ENCODE measurements at places on chromosomes 2 and 18. TPM values are rescaled to one million over a fixed set of nuclear protein-coding genes. Genes with fewer than 3 reads are reported as not detected.

- H3K27me3 ChIP-seq = no peaks in the 10 kb centered on the region
- DNase-seq = no peak
- H3K4me3 ChIP-seq = no peak overlapping the region
- H3K27ac ChIP-seq = no peak overlapping the region
These were observed 3.5 kb downstream of the ACSL3 start for GRCh38 chr2:222864296-222864695.

GRCh38 chr18:32349728-32350395 is 120.8 kb downstream of the GAREM1 start:
- DNase-seq = peak; percentile 91
- H3K27ac ChIP-seq = peak overlapping the region; percentile 88
- H3K36me3 ChIP-seq = no peaks in the 10 kb centered on the region
- no peak overlapping the region for H3K4me3 ChIP-seq
- H3K27me3 ChIP-seq = no peaks in the 10 kb centered on the region

DNA sequence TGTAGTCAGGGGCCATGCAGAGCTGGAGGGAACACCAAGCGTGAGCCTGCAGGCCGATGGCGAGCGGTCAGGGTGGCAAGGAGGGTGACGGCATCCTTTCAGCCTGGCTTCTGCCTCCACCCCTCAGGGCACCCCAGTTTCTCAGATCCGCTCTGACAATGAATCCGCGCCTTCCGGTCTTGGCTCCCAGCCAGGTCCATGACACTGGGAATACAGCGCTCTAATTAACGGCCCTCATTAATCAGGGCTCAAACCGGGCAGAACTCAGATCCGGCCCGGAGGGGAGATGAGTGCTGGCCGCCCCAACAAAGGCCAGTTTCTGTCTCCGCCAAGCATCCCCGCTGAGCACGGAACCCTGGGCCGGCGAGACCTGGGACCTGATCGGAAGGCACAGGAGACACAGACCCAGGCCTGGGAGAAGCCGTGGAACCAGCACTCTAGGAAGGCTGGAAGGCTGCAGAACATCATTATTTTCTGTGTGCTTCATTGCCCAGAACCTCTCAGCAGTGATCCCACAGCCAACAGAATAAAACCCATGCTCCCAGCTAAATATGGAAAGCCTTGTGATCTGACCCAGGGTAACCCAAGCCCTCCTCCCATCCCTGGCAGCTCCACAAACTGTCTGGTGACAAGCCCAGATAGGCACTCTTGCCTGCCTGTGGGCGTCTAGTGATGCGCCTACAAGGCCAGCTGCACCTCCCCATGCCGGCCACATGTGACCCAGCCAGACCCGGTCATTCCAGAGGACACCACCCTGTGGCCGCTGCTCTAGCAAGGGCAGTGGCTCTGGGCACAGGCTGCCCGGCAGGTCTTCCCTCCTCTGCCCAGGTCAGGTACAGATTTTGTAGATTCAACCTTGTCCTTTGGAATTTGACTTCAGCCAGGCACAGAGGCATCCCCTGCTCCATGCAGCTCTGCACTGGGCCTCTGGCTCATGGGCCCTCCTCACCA is 438.7 kb upstream of the MYT1L start:
- no peak overlapping the region for H3K4me3 ChIP-seq
- H3K27me3 ChIP-seq = no peaks in the 10 kb centered on the region
- no peaks in the 10 kb centered on the region for H3K36me3 ChIP-seq
- DNase-seq = peak; percentile 20
- H3K27ac ChIP-seq = no peak overlapping the region
- H3K4me1 ChIP-seq = no peaks in the 10 kb centered on the region

DNA sequence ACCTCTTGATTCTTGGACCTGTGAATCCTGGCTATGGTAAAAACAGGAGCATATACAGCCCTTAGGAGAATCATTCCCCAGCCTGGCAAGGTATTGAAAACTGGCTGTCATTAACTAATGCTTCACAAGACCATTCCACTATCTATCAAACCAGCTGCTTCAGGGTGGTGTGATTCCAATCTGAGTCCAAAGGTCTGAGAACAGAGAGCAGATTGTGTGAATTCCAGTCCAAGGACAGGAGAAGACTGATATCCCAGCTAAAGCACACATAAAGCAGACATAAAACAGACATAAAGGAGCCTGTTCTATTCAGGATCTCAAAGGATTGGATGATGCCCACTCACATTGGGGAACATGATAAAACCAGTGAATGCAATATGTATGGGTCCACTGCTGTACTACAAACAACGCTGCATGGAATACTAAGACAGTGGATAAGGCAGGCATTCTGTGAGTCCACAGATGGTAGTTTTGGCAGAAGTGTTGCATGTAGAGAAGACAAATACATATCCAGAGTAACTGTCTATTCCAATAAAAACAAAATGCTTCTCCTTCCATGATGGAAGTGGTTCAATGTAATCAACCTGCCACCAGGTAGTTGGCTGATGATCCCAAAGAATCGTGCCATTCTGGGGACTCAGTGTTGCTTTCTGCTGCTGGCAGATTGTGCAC is 363.9 kb downstream of the KCNJ3 start:
- no peak for DNase-seq
- no peaks in the 10 kb centered on the region for H3K36me3 ChIP-seq
- H3K27ac ChIP-seq = no peak overlapping the region
- no peaks in the 10 kb centered on the region for H3K27me3 ChIP-seq

- no peaks in the 10 kb centered on the region for H3K36me3 ChIP-seq
- H3K4me1 ChIP-seq = peaks cover 14% of the 10 kb centered on the region
- no peak overlapping the region for H3K27ac ChIP-seq
- DNase-seq = no peak
These were observed 145.7 kb upstream of the GLI2 start for GRCh38 chr2:120589771-120590608.

The ACMSD gene
- total RNA-seq = 1.4 TPM

The PXDN gene
- 17.0 TPM for total RNA-seq

- no peak overlapping the region for H3K27ac ChIP-seq
- H3K27me3 ChIP-seq = no peaks in the 10 kb centered on the region
- no peaks in the 10 kb centered on the region for H3K4me1 ChIP-seq
These were observed 77.1 kb downstream of the ADAM23 start for GRCh38 chr2:206520450-206520849.

DNA sequence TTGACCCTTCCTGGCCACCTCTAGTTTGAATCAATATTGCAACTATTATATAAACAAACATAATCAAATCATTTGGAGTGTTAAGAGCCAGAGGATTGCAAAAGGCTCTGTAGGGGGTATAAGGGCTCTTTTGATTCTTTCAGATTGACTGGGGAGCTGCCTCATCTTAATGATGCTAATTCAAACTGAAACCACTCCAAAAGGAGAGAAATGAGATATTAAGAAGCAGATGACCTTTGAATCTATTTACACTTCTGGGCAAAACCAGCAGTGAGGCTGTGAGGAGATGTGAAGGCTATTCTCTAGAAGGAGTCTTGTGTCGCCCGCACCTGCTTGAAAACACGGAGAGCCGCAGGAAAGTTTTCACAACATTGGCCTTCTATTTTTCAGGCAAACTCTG is 311.2 kb upstream of the CRIM1 start:
- H3K27me3 ChIP-seq = no peaks in the 10 kb centered on the region
- no peak for DNase-seq
- no peak overlapping the region for H3K27ac ChIP-seq
- H3K4me3 ChIP-seq = no peak overlapping the region

The ALLC gene
- total RNA-seq = not detected

The DNAJC5G gene
- not detected for total RNA-seq

The BCL11A gene
- 9.8 TPM for total RNA-seq

The MROH2A gene
- 1.3 TPM for total RNA-seq

DNA sequence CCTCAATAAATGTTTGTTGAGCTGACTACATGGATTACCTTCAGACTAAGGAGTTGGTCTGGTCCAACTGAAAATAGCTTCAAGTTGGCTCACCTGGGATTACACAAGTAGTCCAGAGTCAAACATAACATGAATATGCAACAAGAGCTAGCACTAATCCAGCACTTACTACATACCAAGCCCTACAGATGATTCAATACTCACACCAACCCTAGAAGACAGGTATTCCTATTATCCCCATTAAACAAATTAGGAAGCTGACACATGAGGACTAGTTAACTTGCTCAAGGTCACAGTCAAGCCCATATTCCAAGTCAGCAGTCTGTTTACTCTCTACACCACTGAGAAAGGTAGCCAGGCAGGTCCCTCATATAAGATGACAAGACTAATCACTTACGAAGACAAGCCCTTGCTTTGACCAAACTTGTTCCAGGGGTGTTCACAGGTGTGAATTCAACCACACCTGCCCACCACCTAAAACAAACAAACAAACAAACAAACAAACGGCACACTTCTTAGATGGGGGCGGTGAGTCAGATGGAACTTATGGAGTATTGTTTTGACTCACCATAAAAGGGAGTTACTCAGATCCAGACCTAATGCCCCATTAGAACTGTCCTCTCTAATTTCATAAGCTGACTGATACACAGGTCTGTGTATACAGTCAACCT is 29.1 kb downstream of the TMEM131 start:
- H3K4me3 ChIP-seq = no peak overlapping the region
- no peaks in the 10 kb centered on the region for H3K36me3 ChIP-seq
- no peak overlapping the region for H3K27ac ChIP-seq
- H3K4me1 ChIP-seq = peaks cover 13% of the 10 kb centered on the region

The FAM110C gene
- 10.0 TPM for total RNA-seq

- no peaks in the 10 kb centered on the region for H3K27me3 ChIP-seq
- peaks cover 4% of the 10 kb centered on the region for H3K36me3 ChIP-seq
- no peak for DNase-seq
- no peaks in the 10 kb centered on the region for H3K4me1 ChIP-seq
- H3K27ac ChIP-seq = no peak overlapping the region
These were observed 29.9 kb downstream of the HDHD2 start for GRCh38 chr18:47120428-47120827.

Data from thyroid gland (tissue), 4 donors.